Pancreas (tissue), 10 donors: ENCODE measurements at places on chromosomes 2 and 18.

GRCh38 chr2:179021258-179021657, 28.7 kb downstream of the CCDC141 start:
- no peak for DNase-seq

DNA sequence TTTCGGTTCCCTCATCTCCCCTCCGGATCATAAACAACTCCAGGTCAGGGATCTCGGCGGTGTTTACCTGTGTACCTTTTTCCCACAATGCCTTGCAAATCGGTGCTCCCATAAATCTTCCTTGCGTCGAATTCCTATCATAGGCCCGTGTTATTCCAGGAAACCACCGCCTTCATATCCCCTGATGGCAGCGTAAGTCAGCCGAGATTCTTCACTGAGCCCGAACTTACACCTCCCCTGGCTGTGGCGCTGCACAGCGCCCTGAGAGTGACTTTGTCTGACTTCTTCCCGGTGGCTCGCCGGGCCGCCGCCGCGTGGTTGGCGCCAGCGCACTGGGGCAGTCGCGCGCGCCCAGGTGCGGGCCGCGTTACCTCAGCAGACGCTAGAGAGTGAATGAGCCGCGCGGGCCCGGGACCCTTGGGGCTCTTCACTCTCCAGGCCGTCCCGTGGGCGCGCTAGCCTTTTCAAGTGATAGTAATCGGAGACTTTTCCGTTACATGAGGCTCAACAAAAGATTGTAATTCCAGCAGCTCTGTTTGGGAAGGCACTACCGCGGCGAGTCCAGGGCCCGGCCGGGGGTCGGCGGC, 101.6 kb downstream of the SPTBN1 start:
- peak; percentile 87 for DNase-seq

GRCh38 chr2:150482111-150482510, 5.4 kb downstream of the RND3 start:
- DNase-seq, result no peak

GRCh38 chr2:101872480-101872879, 119.3 kb upstream of the IL1R2 start:
- DNase-seq, result no peak

GRCh38 chr2:126356631-126357030, 299.3 kb upstream of the GYPC start:
- no peak for DNase-seq

DNA sequence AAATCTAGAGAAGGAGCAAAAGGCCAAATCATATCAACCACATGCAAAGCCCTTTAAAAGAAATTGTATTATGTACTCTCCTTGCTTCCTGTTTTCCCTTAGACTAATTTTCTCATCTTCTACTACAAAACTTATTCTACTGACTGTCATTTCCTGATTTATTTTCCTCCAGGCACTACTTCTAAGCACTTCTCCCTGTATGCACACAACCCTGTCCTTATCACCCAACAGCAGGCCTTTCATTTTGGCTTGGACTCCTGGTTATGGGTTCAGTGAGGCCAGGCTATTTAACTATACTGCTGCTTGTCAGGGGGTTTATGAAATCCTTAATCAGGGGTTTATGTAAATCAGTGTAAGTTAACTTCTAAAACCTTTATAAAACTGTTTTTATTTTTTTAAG, 205.1 kb upstream of the FAM98A start:
- no peak for DNase-seq

GRCh38 chr2:23684395-23685176, 242.3 kb downstream of the ATAD2B start:
- DNase-seq, result no peak

- DNase-seq, result no peak
Observed at GRCh38 chr2:46239847-46240181, 57.4 kb upstream of the EPAS1 start.

DNA sequence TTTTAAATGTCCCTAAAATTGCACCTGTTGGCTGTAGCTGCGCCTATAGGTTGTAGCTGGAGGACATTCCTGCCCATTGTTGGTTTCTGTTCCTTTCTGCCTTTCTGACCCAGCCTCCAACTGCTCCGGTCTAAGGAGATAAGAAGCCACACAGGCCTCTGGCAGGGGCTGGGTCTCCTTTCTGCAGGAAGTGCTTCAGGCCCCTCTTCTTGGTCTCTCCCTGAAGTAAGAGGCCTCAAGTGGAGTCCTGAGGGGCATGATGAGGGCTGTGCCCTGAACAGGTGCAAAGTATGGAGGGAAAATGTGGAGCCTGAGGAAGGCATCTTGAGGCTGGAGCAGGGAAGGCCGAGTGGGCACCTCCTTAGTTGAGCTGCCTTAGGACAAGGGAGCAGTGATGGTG, 10.4 kb upstream of the SFTPB start:
- no peak for DNase-seq

- DNase-seq, result no peak
Observed at GRCh38 chr2:11387843-11388242, 43.4 kb upstream of the ROCK2 start.

- DNase-seq, result no peak
Observed at GRCh38 chr2:25068217-25068616, 26.3 kb downstream of the EFR3B start.

- no peak for DNase-seq
Observed at GRCh38 chr2:101478181-101479001, 3.5 kb upstream of the RFX8 start.

- no peak for DNase-seq
Observed at GRCh38 chr2:26704441-26704977, 12.0 kb downstream of the KCNK3 start.

DNA sequence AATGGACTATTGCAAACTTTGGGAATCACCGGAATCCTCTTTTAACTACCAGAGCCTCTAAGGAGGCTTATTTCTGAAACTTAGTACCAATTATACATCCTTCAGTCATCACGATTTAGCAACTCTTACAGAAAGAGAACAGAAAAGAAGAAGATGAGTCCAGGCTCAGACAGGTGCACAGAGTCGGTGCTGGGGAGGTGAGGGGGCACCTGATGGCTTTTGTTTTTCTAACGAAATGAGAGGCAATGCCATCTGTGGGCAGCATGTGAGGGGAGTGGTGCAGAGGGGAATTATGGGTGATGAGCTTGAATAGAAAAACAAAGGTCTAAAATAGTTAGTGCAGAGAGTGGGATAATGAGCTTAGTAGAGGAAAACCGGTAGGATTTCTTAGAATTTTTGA, 522.6 kb downstream of the CMPK2 start:
- DNase-seq, result no peak

GRCh38 chr2:17149945-17150344, 368.3 kb downstream of the RAD51AP2 start:
- DNase-seq, result no peak

DNA sequence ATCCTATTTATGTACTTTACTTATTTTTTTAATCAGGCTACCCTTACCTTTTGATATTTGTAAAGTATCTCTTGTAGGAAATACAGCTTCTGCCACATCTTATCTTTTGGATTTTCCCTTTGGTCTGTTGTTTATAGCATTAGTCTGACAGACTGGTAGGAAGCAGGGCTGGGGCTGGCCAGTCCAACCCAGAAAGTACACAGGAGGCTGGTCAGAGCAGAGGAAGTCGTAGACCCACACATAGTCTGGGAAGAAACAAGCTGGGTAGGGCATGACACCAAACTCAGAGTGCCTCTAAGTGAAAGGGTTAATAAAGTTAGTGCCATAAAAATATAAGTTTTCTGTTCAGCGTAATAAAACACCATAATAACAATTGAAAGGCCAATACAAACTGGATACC, 51.7 kb downstream of the BOLA3 start:
- no peak for DNase-seq

GRCh38 chr2:155645791-155646190, 686.7 kb downstream of the NR4A2 start:
- no peak for DNase-seq

DNA sequence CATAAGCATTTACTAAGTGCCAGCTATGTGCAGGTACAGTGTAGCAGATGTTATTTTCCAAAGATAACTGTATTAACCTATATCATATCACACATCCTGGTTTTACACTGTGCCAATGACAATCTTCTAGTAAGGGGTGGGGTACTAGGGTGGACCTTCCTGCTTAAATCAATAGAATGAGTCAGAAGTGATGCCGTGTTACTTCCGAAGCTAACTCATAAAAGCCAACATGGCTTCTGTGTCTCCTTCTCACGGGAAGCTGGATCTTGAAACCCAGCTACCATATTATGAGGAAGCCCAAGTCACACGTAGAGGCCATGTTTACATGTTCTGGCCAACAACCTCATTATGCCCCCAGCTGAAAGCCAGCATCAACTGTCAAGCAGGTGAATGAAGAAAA, 59.1 kb downstream of the MRPL33 start:
- no peak for DNase-seq

GRCh38 chr2:201932511-201932910, 101.1 kb upstream of the FZD7 start:
- no peak for DNase-seq

- DNase-seq, result no peak
Observed at GRCh38 chr2:43441195-43441594, 154.6 kb downstream of the THADA start.

DNA sequence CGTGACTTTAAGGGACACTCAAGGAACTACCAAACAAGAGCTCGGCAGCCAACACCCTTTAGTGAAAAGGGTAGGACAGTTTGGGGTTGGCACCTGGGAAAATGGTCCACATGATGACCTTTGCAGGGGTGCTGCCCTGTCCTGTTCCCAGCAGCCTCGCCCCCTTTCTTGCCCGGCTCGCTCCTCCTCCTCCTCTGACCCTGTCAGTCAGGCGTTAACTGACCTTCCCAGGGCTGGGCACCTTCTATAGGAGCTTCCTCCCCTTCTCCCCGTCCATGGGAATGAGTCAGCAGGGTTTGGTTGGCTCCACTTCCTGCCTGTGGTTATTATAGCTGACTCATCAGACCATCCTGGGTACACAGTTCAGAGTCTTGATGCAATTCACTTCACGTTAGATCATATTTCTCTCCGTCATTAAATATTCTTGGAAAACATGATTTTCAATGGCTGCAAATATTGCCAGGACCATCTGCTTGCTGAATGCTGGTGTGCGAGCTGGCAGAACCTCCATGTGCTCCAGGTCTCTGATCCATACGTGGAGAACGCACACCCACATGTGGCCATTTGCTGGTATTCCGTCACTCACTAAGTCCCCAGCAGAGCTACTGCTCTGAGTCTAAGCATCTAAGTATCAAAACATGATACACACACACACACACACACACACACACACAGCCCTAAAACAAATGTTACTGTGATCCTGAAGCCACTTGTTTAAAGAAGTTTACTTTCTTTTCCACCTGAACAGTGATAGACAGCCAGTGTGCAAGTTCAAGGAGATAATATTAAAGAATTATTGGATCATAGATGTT, 185.0 kb downstream of the ANAPC1 start:
- DNase-seq, result peak; percentile 59

GRCh38 chr2:98468621-98469236, 24.1 kb downstream of the INPP4A start:
- no peak for DNase-seq

GRCh38 chr2:171991027-171991426, 8.7 kb upstream of the METAP1D start:
- DNase-seq, result no peak

DNA sequence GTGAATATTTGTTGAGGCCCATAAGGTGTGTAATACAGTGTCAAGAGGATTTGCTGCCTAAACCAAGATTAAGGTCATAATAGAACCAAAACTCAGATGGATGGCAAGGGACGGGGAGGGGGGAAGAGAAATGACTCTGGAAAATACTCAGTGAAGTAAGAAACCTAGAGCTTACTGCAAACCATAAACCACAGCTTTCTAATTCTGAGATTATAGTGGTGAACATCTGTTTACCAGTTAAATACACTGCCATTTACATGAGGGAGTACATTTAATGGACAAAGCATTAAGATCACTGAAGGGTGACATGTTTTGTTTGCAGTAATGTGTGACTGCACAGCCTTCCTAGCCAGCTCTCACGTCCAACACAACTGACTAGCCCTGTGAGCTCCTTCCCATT, 19.8 kb downstream of the EVX2 start:
- no peak for DNase-seq

GRCh38 chr2:235677937-235678336, 184.1 kb downstream of the AGAP1 start:
- peak; percentile 37 for DNase-seq

- no peak for DNase-seq
Observed at GRCh38 chr2:23993736-23994269, 16.1 kb upstream of the MFSD2B start.

- peak; percentile 19 for DNase-seq
Observed at GRCh38 chr2:165874445-165875039, 79.0 kb downstream of the TTC21B start.
